ENCODE measurements at places on chromosomes 7 and 10.

DNA sequence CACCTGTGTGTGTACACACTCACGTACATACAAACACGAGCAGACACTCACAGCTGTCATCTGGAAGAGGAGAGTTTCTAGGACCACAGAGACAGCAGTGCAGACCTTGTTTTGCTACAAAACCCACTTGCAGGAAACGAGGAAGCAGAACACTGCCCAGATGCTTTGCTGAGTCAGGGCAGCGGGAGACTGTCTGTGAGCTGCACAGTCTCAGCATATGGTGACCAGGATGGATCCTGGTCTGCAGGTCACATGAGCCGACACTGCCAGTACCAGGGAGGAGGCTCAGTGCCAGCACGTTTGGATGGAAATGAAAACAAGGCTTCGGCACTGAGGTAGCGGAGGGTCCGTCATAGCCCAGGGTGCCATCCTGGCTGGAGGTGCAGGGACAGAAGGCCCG is 117.6 kb upstream of the DPP6 start:
- no peak overlapping the region for H3K4me3 ChIP-seq
- H3K36me3 ChIP-seq = no peaks in the 10 kb centered on the region
- DNase-seq = no peak
- H3K4me1 ChIP-seq = no peaks in the 10 kb centered on the region
- no peaks in the 10 kb centered on the region for H3K27me3 ChIP-seq
- no peak overlapping the region for H3K27ac ChIP-seq

- DNase-seq = no peak
- no peaks in the 10 kb centered on the region for H3K36me3 ChIP-seq
- H3K27ac ChIP-seq = no peak overlapping the region
- no peaks in the 10 kb centered on the region for H3K4me1 ChIP-seq
- no peak overlapping the region for H3K4me3 ChIP-seq
- H3K27me3 ChIP-seq = no peaks in the 10 kb centered on the region
These were observed 2.6 kb downstream of the ABCA13 start for GRCh38 chr7:48173756-48174382.

DNA sequence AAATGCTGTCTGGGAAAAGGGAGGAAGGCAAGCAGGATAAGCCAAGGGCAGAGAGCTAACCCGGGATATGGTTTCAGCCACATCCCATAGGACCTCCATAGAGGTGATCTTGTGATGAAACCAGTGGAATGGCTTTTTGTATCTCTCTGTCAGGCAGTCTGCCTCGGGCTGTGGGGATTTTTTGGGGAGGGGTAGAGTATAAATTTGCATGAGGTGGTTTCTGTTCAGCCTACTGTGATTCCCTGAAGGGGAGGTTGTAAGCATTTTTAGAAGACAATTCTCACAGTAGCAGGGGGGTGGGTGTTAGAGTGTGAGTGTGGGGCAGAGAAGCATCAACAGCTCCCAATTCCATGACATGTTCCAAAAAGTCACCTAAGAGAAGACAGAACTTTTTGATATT is 11.8 kb downstream of the OR9A2 start:
- no peak overlapping the region for H3K4me3 ChIP-seq
- H3K4me1 ChIP-seq = no peaks in the 10 kb centered on the region
- H3K27me3 ChIP-seq = peaks cover 7% of the 10 kb centered on the region
- no peak for DNase-seq
- no peaks in the 10 kb centered on the region for H3K36me3 ChIP-seq

- no peak overlapping the region for H3K4me3 ChIP-seq
- no peaks in the 10 kb centered on the region for H3K4me1 ChIP-seq
- no peak overlapping the region for H3K27ac ChIP-seq
- no peaks in the 10 kb centered on the region for H3K36me3 ChIP-seq
- peaks cover 11% of the 10 kb centered on the region for H3K27me3 ChIP-seq
- no peak for DNase-seq
These were observed 44.2 kb downstream of the CTBP2 start for GRCh38 chr10:125116041-125116649.

- no peak for DNase-seq
- no peaks in the 10 kb centered on the region for H3K27me3 ChIP-seq
- peaks cover 2% of the 10 kb centered on the region for H3K4me1 ChIP-seq
- H3K36me3 ChIP-seq = no peaks in the 10 kb centered on the region
- H3K27ac ChIP-seq = no peak overlapping the region
These were observed 354.8 kb upstream of the CELF2 start for GRCh38 chr10:10662716-10663408.

DNA sequence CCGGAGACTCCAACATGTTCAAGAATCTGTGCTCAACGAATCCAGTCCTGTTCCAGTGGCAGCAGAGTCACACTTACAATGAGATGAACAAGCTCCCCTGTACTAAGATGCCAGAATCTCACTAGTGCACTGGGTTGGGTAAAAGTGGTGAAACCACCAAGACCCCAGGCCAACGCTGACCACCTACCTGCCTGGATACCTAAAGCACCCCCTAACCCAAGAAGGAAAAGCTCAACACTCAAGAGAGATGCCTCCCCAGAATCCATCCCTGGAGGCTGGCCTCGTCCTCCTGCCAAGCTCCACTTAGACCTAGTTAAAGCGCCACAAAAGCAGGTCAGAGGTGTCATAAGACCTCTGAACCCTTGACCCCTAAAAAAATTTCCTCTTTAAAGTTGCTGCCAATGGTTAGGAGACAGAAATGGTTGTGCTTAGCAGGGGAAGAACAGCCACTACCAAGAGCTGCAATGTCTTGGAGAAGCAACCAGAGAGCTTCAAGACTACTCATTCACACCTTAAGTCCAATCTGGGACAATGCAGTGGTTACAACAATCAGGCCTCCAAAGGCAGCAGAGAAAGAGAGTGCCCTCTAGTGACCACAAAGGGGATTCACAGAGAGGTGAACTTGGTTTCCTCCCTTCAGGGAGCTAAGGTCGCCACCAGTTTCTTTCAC is 94.6 kb upstream of the MACROH2A2 start:
- H3K4me1 ChIP-seq = no peaks in the 10 kb centered on the region
- H3K27ac ChIP-seq = no peak overlapping the region
- H3K27me3 ChIP-seq = no peaks in the 10 kb centered on the region
- no peak overlapping the region for H3K4me3 ChIP-seq
- no peaks in the 10 kb centered on the region for H3K36me3 ChIP-seq

DNA sequence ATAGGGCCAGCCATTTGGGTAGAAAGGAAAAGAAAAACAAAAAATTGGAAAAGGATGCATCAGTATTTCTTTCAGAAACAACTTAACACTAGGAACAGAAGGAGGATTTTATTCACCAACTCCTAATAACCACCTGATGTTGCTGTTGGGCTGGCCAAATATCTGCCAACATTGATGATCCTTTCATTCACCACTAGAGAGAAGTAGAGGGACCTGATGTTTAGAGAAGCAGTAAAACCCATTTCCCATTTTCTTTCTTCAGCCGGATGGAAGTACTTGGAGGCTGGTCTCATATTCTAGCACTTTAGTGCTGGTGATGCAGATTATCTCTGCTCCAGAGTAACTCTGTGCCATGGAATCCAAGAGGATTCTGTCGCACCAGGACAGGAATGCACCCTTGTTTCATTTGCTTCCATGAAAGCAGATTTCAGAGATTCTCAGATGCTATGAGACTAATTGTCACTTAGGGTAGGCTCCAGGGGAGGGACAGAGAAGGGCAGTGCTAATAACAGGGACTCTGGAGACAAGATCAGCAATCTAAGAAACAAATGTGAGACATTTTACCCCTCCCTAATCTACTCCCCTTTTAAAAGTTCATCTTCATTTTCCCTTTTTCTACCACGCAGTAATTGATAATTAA is 3.1 kb downstream of the KLLN start:
- peak overlapping the region; percentile 9 for H3K27ac ChIP-seq
- H3K4me3 ChIP-seq = no peak overlapping the region
- DNase-seq = peak; percentile 15
- peaks cover 11% of the 10 kb centered on the region for H3K4me1 ChIP-seq
- no peaks in the 10 kb centered on the region for H3K27me3 ChIP-seq

DNA sequence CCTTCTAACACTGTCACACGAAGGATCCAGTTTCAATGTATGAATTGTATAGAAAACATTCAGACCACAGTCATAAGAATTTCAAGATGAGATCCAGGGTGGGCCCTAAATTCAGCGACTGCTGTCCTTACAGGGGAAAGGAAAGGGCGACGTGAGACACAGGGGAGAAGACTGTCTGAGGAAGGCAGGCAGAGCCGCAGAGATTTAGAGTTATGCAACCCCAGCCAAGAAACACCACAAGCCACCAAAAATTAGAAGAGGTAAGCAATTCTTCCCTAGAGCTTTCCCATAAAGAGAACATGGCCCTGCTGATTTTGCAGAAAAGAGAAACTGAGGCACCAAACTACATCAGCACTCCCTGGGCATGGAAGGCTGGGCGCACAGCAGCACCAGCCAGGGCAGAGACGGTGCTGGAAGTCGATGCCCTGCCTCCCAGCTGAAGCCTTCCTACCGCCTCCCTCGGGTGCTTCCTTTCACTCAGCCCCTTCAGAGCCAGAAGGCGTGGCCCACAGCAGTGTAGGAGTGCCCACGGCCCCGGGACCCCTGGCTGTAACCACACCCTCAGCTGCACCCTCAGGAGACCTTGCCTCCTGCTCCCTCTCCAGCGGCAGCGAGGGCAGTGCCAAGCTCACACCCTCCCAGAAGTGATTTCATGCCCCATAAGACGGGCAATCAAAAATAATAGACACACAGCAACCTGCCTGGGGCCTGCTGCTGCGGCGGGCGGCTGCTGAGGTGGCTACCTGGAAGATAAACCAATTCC is 81.0 kb upstream of the LRRC4 start:
- H3K27me3 ChIP-seq = no peaks in the 10 kb centered on the region
- H3K27ac ChIP-seq = no peak overlapping the region
- no peaks in the 10 kb centered on the region for H3K36me3 ChIP-seq
- no peak for DNase-seq

- no peak overlapping the region for H3K4me3 ChIP-seq
- H3K36me3 ChIP-seq = no peaks in the 10 kb centered on the region
- no peaks in the 10 kb centered on the region for H3K4me1 ChIP-seq
- H3K27me3 ChIP-seq = no peaks in the 10 kb centered on the region
- no peak overlapping the region for H3K27ac ChIP-seq
- no peak for DNase-seq
These were observed 162.2 kb downstream of the PFKFB3 start for GRCh38 chr10:6364893-6365292.

GRCh38 chr10:30840395-30841050 is 191.1 kb downstream of the ZNF438 start:
- H3K4me1 ChIP-seq = no peaks in the 10 kb centered on the region
- DNase-seq = no peak
- H3K4me3 ChIP-seq = no peak overlapping the region
- no peaks in the 10 kb centered on the region for H3K36me3 ChIP-seq
- H3K27me3 ChIP-seq = no peaks in the 10 kb centered on the region
